ENCODE measurements at places on chromosomes 3 and 15.

DNA sequence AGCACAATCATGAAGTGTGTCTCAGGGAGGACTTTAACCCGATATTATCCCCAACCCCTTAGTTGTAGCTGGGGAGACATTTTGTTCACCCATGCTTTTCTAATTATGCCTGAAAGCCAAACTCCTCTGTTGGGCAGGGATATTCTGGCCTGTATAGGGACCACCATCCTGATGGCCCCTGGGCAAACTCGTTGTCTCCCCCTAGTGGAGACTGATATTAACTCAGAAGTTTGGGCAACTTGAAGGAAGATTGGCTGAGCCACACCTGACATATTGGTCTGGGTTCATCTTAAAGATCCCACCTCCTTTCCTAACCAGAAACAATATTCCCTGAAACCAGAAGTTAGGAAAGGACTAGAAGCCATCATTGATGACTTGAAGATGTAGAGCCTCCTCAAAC lies 42.3 kb downstream of the TM4SF18 start:
- peak; percentile 49 for DNase-seq

DNA sequence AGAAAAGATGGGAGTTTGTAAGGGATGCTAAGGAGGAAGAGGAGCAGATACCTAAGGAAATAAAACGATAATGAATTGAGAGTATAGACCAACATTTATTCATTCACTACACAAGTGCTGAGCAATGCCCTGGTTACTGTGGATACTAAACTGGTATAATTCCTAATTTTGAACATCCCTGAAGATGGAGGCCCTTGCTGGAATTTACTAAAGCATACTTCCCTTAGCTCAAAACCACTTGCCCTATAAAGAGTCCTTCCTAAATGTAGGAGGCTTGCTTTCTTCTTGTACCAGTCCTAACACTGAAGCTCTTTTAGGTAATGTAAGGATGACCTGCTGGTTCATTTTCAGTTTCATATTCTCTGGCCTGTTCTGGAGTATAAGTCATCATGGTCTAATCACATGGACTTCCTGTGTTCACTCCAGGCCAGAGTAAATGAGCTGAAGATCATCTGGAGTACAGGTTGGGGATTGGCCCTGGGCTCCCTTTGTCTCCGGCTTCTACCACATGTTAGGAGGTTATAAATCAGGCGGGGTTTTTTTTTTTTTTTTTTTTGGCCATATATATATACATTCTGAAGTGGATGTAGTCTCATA lies 40.1 kb upstream of the MTMR10 start:
- DNase-seq: no peak

GRCh38 chr3:60001369-60001768 lies 951.5 kb upstream of the CFAP20DC start:
- DNase-seq: no peak

DNA sequence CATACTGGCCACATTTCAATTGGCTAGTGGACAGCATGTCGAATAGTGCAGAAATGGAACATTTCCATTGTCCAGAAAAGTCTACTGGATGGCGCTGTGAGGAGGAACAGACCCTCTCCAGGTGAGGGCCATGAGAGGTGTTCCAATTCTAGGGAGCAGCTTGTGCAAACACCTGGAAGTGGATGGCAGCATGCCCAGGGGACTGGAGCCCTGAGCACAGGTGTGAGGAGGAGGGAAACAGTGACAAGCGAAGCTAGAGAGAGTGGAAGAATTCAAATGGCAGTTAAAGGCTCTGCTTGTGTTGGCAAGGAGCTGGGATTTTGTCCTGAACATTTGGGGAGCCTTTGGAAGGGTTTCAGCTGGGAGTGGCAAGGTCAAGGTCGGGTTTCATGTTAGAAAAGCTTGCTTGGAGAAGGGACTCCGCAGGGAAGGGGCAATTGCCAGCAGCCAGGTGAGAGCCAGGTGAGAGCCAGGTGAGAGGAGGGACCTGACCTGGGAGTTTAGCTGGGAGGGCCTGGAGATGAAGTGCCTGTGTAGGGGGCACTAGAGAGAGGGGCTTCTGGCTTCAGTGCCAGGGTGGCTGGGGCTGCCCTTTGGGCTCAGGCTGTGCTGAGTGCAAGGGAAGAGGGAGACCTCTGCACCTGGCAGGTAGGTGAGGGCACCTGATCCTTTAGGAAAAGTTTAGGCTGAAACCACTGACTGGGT lies 93.8 kb downstream of the LINGO1 start:
- no peak for DNase-seq

- DNase-seq: no peak
These were observed 41.5 kb upstream of the ATP2B2 start for GRCh38 chr3:10546820-10547263.

Data from activated CD4-positive, alpha-beta T cell treated with anti-CD3 and anti-CD28 coated beads, Interleukin-10, Interleukin-2, amounts not matched to agents 100 ng/mL and 50 ng/mL, durations not matched to agents 16 hours and 8 hours (primary cell).